Motor neuron (in vitro differentiated cells): ENCODE measurements at places on chromosomes 1 and 21.

GRCh38 chr1:233473549-233474204 lies 140.2 kb upstream of the KCNK1 start:
- ATAC-seq: no peak

DNA sequence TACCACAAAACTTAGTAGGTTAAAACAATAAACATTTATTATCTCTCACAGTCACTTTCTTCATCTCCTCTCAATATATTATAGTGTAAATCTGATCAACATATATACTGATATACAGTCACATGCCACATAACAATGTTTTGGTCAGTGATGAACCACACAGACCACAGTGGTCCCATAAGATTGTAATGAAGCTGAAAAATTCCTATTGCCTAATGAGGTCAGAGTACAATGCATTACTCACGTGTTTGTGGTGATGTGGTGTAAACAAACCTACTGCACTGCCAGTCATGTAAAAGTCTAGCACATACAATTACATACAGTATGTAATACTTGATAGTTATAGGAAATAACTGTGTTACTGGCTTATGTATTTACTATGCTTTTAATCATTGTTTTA lies 30.1 kb downstream of the OLFML3 start:
- no peak for ATAC-seq

DNA sequence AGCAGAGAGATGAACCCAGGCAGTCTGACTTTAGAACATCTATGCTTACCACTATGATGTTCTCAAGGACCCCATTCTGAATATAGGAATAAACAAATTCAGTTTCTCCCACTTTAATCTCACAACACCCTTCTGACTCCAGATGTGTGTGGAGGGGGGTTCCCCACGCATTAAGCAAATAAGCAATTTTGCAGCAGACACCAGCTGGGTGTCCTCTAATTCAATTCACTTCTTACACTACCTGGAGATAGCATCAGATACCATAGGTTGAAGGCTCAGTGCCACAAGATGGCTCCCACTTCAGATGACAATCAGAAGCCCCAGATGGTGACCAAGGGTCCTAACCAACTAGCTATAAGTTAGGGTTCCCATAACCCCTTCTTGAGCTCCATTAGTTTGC lies 30.3 kb upstream of the CEP350 start:
- no peak for ATAC-seq

DNA sequence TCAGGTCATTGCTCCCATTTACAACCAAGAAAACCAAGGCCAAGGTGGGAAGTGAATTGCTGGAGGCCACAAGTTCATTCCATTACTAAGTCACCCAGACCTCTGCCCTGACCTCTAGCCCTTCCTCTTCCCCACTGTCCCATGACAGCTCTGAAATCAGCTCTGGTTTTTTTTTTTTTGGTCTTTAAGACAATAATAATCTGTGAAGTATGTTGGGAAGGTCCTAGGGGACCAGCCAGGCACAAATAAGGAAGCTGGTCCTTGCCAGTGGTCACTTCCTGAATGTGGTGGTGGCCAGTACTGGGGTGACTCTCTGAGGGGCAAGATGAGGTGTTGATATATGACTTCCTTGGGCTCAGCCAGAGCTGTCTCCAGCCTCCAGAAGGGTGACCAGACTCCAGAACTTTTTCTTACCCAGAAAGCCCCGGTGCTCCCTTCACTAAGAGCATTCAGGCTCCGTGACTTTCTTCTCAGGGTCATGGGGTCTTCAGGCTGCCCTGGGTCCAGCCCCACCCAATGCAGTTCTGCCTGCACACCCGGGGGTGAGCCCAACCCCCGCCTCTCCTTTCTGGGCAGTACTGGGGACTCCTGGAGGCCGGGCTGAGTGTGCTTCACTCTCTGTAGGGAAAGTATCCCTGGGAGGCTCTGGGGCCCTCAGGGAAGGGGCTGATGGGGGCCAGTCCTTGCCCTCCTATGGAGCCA lies 159.6 kb downstream of the PTPRU start:
- ATAC-seq: no peak

GRCh38 chr1:183039330-183039729 lies 16.1 kb downstream of the LAMC1 start:
- no peak for ATAC-seq

- ATAC-seq: no peak
Measured at GRCh38 chr1:64356636-64357256, 113.2 kb upstream of the CACHD1 start.
